Vagina (tissue), 2 donors: ENCODE measurements at places on chromosomes 7 and 10. TPM values are rescaled to one million over a fixed set of nuclear protein-coding genes. Genes with fewer than 3 reads are reported as not detected.

Gene CASTOR2
- 40.0 TPM for total RNA-seq

Gene FAM237B
- not detected for total RNA-seq

DNA sequence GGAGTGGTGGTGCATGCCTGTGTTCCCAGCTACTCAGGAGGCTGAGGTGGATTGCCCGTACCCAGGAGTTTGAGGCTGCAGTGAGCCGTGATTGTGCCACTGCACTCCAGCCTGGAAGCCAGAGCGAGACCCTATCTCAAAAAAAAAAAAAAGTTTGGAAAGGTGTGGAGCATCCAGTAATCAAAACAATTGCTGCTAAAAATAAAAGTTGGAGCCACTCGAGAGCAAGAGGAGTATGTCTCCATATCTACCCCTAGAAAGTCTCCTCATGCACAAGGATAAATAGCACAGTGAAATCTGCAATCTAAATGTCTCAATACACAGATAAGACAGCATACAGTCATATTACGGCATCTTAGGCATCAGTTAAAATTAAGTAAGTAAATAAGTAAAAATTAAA lies 81.5 kb upstream of the NEBL start:
- no peak for DNase-seq

GRCh38 chr10:22992621-22993020 lies 64.8 kb downstream of the ARMC3 start:
- DNase-seq, result no peak

- DNase-seq, result no peak
These were observed 209.1 kb downstream of the PRPF18 start for GRCh38 chr10:13795653-13796555.
